ENCODE measurements at places on chromosomes 16 and 17.
A peak's percentile ranks its signal among the peaks of the same experiment; 100 is the strongest.

DNA sequence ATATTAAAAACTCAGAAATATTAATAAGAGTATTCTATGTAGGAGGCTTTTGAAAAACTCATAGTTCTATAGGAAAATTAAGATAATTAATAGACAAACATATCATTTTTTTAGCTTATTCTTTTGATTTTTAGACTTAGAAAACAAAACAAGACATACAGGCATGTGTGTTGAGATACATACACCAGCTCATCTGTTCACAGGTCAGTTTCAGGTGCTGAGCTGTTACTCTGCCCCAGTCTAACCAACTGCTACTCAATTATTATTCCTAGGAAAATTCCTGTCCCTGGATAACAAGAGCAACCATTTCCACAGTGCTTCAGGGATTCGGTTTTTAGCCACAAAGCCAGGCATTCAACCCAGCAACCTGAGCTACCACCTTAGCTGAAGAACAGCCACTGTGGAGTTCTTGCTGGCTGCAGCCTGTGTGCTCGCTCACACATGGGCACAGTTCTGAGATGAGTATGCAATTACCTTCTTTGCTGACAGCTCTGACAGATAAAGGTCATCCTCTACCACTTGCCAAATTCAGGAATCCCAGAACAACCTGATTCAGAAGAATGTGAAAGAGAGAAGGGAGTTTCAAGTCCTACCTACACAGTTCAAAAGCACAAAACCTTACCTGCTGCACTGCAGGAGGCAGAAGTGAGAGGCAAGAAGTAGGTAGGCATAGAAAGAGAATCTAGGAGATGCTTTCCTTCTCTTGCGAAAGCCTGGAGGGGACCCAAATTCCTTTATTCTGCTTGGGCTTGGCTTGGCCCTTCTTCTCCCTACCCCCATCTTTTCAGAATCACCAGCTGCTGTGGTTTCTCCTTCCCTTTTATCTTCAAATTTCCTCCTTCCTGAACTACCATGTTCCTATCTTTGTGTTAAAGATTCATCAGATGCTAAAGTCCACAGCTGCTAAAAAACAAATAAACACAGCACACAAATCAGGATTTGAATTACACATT lies 62.7 kb downstream of the TEX2 start:
- peak; percentile 36 for DNase-seq

- DNase-seq: no peak
Observed at GRCh38 chr16:49550140-49550539, 176.5 kb downstream of the C16orf78 start.

DNA sequence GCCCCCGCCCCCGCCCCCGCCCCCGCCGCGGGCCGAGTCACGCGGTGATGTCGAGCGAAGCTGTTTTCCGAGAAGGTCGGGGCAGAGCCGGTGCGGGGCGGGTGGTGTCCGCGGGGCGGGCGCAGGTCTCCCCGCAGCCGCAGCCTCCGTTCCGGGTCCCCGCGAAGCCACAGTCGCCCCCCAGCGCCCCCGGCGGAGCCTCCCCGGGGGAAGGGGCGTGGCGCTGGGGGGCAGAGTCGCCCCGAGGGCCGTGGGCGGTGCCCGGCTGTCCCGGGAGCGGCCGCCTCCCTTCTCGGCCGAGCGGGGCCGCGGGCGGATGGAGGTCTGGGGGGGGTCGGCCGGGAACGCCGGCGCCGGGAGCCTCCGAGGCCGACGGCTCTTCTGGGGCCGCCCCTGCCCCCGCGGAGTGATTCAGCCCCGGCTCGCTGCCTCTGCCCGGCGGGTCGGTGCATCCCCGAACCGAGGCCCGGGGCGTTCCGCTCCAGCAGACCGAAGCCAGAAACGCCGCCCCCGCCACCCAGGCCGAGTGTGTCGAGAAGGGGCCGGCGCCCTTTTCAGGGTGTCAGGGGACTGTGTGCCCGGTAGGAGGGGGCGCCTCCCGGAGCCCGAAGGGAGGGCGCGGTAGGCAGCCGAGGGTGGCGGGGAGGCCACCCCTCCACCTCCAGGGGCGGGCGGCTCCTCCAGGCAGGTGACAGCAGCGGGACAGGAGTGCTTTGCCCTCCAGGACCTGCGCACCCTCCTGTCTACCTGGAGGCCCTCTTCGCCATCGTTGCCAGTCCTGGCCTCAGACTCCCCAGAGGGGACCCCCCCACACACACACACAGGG lies 1.7 kb downstream of the METRNL start:
- peak; percentile 39 for DNase-seq

DNA sequence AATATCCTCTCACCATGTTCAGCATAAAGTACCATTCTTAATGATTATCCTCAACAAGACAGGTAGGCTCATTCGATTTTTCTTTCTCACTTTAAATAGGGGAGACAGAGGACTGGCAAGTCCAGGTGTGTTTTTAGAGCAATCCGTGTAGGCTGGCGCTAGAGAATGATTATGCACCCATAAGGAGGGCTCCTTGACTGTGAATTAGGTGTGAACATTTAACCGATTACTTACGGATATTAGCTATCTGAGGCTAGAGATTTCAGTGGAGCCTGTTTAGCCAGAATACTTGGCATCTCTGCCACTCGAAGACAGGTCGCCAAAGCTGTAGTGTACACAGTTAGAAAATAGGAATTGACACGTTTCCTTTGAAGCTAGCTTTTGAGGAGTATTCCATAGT lies 1.9 kb downstream of the SEC14L1 start:
- no peak for DNase-seq

- DNase-seq: no peak
Observed at GRCh38 chr17:63830904-63831491, 3.5 kb upstream of the FTSJ3 start.

- no peak for DNase-seq
Observed at GRCh38 chr17:7475764-7476422, 3.5 kb downstream of the ZBTB4 start.

- peak; percentile 48 for DNase-seq
Observed at GRCh38 chr16:66605177-66605978, 874 bp downstream of the CMTM3 start.

DNA sequence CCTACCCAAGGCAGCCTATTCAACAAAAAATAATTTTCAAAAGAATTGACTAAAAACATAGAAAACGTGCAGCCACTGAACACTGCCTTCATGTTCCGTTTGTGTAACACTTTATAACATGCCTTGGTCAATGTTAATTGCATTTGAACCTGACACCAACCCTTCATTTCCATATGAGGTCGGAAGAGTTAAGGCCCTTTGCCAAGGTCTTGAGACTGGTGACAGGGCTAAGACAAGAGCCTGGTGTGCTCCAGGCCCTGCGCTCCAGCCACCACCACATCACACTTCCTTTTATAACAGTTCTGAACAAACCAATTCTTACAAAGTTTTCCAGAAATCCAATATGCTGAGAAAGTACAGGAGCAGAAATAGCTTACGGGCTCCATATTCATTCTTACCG lies 4.2 kb downstream of the BBS2 start:
- DNase-seq: no peak

DNA sequence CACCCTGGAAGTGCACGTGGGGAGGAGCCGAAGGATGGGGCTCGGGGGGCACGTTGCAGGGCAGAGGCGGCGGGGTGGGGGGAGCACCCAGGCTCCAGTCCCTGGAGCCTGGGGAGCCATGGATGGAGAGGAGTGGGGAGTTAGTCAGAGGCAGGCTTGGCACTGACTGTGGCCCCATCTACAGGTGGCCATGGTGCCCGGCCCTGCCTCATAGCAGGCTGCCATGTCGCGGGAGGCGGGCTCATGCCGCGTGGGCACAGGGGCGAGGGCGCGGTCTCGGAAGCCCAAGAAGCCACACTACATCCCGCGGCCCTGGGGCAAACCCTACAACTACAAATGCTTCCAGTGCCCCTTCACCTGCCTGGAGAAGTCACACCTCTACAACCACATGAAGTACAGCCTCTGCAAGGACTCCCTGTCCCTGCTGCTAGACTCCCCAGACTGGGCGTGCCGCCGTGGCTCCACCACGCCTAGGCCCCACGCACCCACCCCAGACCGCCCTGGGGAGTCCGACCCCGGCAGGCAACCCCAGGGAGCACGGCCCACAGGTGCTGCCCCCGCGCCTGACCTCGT lies 3.0 kb downstream of the PRR35 start:
- DNase-seq: no peak

DNA sequence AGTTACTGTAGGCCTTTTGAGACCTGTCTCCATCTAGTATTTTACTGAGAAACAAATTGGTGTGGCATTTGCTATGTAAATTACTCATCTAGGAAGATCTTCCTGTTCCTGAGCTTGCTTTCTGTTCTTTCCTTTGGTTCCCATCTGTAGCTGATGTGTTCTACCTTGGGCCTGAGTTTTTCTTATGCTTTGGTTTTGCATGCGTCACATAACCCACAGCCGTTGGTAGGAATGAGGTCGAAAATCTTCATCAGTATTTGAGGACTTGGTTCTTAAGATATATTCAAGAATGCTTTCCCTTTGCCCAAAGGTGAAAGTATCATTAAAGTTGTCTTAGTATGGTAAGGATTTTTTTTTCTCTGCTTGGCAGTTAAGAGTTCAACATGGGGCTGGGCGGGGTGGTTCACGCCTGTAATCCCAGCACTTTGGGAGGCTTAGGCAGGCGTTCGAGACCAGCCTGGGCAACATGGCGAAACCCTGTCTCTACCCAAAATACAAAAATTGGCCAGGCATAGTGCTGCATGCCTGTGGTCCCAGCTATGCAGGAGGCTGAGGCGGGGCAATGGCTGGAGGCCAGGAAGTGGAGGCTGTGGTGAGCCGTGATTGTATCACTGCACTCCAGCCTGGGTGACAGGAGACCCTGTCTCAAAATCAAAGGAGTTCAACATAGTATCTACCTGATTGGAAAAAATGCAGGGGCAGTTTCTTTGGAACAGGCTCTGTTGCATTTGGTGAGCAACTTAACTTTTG lies 28.8 kb downstream of the IST1 start:
- peak; percentile 44 for DNase-seq
